ENCODE measurements at places on chromosomes 13 and 19.

GRCh38 chr19:54151362-54152035 lies 8.0 kb downstream of the LENG1 start:
- no peak for DNase-seq

- DNase-seq = no peak
Observed at GRCh38 chr13:45705918-45706317, 3.8 kb downstream of the CBY2 start.

GRCh38 chr13:62879071-62879470 lies 1463.4 kb upstream of the PCDH20 start:
- DNase-seq = no peak

DNA sequence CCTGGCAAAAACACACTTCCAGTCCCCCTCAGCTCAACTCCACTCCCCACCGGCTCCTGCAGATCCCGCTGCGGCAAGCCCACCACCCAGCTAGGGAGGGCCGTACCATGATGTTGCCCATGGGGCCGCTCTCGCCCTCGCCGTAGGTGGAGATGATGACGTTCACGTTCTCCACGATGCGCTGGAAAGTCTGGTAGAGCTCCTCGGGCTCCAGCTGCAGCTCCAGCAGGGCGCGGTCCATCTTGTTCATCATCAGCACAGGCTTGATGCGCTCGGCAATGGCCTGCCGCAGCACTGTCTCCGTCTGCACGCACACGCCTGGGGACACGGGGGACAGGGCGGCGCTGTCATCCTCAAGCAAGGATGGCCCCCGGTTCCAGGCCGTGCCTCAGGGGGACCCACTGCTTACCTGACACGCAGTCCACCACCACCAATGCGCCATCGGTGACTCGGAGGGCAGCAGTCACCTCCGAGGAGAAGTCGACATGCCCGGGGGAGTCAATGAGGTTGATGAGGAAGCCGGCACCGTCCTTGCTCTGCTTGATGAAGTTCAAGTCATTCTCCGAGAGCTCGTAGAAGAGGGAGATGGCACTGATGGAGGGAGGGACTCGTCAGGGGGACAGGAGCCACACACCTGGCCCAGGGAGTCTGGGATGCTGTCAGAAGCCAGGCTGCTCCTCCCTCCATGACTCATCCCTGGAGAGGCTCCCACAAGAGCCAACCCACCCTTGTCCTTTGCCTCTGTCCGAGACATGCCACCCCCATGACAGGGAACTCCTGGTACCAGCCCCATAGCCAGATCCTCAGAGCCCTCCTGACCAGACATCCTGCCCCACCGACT lies 2.3 kb downstream of the EEF2 start:
- DNase-seq = no peak

DNA sequence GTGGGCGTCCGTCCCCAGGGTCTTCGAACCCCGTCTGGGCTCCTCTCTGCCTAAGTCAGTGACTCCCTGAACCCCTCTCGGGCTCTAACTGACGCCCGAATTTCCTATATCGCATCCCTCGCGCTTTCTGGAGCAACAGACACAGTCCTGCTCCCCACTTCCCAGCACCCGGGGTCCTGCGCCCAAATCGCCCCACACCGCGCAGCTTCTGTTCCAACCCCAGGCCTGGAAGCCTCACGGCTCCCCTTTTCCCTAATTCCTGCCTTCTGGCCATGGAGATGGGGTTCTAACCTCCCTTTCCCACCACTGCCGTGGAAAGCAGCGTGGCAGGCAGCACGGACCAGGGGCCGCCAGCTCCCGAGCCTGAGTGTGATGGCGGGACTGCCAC lies 1.6 kb upstream of the GRTP1 start:
- DNase-seq = no peak

- DNase-seq = no peak
Observed at GRCh38 chr19:17909003-17909732, 23.6 kb upstream of the CCDC124 start.

DNA sequence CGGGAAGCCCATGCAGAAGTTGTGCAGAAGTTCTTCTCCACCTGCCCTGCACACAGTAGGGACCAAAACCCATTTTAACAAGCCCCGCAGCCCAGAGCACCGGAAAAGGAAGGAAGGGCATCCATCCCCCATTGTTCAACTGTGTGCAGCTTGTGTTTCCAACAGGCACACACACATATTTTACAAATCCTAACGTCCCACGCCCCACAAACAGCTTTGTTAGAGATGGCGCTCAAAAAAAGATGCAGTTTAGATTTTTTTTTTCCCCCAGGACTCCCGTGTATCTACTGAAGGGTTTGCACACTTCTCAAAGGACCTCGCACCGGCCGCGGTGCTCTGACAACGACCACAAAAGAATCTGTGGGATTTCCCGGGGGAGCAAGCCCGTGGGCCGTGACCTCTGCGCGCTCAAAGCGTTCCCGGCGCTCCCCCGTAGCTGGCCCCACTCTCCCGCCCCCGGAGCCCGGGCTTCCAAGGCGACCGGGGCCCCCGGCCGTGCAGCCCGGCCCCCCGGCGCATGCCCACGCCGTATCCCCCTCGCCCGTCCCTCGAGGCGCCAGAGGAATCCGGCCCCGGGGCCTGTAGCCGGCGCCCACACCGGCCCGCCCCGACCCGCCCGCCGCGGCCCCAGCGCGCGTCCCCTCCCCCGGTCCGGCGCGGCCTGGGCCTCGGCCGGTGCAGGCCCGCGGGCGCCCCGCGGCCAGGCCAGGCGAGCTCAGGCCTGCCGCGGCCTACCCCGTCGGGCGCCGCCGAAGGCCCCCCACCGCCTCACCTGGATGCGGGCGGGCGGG lies 523 bp downstream of the ELAVL1 start:
- DNase-seq = peak; percentile 4

DNA sequence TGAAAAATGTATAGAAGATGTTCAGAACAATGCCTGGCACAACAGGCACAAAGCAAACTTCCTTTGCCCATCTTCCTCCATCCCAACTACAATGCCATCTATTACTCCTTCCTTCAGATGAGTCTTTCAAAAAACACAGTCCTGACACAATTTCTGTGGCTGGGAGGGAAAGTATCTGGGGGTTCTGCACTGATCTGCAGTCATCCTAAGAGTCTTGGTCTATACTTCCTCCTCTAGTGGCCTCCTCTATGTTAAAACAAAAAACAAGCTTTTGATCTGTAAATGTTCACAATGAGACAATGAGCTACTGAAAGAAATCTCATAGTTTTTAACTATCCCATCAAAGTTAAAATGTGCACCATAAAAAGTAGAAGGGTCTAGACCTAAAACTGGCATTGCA lies 44.8 kb downstream of the USP12 start:
- no peak for DNase-seq

DNA sequence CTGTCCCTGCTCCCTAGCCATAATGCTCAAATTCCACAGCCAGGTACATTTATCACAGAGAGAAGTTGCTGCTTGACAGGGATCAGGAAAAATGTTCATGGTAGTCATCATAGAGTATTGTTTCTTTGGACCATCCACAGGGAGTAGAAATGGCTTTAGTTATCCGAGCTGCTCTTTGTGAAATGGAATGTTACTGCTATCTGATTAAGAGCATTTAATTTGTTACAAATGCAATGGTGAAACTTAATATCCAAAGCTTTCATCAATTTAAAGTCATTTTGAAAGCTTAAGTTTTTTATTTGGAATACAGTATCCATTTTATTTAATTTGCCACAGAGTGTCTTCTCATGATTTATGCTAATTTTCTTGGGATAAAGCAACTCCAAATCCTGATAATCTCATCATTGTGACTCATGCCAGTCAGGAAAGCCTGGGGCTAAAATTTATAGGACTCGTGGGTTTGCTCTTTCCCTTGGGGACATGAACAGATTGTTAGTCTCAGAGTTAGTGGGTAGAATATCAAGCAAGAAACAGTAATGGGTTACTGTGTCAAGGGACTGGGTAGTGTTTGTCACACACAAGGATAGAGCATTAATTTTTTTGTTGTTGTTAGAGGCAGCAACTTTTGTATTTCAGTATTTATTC lies 59.8 kb downstream of the SCEL start:
- no peak for DNase-seq

DNA sequence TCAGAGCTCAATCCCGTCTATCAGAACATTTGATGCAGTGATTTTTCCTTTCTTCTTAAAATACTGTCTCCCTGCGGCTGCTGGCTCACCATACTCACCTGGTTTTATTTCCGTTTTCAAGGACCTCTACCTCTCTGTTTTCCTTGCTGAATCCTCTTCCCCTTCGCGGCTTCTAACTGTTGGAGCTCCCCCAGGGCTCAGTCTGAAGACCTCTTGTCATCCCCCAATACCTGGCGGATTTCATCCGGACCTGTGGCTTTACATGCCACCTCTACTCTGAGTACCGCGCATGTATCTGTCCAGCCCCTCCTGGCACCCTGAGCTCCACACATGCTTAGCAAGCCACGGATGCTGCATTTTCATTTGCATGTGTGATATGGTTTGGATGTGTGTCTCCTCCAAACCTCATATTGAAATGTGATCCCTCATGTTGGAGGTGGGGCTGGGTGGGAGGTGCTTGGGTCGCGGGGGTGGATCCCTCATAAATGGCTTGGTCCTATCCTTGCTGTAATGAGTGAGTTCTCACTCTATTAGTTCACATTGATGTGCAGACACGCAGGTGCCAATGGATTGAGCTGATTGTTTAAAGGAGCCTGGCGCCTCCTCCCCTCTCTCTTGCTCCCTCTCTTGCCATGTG lies 106.2 kb upstream of the LSM14A start:
- no peak for DNase-seq

DNA sequence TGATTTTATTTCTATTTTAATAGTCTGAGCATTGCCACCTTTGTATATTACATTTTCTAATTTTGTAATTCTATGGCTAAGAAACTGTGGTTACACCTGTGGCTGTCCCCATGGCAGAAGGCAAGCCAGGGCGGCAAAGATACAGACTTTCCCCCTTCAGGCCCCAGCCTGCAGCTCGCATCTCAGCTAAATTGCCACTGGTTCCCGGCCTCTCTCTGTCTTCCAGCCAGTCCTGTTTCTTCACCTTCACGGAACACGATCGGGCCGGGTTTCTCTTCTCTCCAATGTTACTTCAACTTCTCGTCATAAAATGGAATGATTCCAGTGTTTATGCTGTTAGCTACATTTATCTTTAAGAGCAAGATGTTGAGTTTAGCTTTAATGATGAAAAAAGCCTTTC lies 124.5 kb upstream of the ZNF507 start:
- DNase-seq = no peak

DNA sequence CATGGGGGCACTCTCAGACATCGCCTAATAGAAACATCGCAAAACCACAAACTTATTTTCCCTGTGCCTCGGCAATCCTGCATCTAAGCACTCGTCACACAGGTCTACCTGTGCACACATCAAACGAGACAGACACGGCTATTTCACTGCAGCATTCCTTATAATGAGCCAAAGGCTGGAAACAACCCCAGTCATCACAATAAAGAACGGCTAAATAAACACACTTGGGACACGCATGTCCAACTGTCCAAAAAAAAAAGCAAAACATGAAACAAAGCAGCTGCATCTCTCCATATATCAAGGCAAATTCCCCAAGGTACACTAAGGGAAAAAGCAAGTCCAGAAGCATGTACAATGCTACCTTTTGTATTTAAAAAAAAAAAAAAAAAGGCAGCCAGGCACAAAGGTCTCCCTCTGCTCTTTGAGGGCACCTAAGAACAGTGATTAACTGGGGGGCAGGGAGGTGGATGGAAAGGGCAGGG lies 27.2 kb upstream of the CCNP start:
- DNase-seq = no peak

DNA sequence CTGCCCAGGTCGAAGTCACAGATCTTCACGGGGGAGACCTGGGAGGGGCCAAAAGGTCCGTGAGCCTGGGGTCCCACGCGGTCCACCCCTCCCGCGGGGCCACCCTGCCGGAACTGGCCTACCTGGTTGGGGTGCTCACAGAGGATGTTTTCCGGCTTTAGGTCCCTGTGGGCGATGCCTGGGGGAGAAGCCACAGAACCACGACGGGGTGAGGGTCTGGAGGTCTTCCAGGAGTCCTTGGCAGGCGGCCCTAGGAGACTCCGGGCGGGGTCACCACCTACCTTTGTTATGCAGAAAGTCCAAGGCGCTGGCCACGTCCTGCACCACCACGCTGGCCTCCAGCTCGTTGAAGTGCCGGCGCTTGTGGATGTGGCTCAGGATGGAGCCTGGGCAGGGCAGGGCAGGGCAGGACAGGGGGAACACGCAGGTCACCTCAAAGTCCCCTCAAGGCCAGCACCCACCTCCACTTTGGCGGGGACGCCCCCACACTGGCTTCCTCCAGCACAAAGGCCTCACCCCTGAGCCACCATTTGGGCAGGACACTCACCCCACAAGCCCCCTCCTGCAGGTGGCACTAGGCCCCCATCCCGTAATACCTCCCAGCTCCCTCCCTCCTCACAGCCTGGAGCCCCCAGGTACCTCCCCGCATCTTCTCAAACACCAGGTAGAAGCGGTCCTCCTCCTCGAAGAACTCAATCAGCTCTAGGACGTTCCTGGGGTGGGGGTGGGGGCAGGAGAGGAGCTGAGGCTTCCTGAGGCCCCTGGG lies 8.4 kb downstream of the MKNK2 start:
- DNase-seq = no peak

DNA sequence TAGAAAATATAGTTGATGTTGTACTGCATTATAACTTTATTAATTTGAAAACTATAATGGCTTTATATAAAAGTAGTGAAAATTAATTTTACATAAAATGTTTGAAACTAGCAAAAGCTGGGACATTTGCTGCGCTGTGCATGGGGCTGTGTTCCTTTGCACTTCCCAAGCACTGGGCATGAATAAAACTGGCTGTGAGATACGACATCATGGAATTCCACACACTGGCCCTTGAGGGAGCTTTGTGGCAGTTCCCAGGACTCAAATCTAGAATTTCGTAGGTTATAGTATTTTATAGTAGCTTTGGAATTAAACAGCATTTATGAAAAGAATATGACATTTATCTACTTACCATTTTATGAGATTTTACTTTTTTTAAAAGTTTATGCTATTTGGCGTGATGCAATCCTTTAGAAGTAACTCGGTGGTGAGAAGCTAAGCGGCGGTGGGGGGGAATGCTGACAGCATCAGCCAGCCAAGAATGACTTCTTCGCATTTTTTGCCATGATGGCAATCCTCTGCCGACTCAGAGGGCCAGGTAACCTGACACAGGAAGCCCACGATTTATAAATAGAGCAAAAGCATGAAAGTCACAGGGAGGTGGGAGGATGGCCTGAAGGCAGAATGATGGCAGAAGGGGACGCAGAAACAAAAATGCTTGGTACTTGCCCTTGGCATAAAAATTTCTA lies 553.5 kb downstream of the MYO16 start:
- DNase-seq = no peak

DNA sequence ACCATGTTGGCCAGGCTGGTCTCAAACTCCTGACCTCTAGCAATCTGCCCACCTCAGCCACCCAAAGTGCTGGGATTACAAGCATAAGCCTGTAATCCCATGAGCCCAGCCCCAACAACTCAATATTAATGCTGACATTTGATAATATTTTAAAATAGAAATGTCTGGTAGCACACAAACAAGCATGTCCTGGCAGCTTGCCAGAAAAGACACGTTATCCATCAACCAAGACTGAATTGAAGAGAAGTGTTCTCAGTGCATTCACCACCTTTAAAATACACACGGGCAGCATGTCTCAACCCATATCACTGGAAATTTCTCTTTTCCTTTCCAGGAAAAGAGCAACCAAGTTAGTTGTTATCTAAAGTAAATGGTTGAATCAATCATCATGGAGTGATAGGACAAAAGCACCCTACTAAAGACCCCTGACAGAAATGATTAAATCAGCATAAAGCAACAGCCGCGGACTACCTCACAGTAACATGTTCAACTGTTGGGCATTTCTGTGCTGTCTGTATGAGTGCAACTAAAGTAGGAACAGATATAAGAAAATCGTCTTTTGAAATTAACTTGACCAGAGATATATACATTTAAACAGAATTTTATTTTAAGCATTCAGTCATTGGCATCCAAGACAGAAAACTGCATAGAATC lies 25.0 kb downstream of the LHFPL6 start:
- DNase-seq = no peak

- DNase-seq = no peak
Observed at GRCh38 chr13:82900453-82900852, 981.8 kb downstream of the SLITRK1 start.
